Esophagus mucosa (tissue), 1 donor: ENCODE measurements at places on chromosomes 4 and X. TPM values are rescaled to one million over a fixed set of nuclear protein-coding genes. Genes with fewer than 3 reads are reported as not detected.

Gene GIMD1
- total RNA-seq: not detected

Gene BEX1
- not detected for total RNA-seq

Gene PAGE1
- not detected for total RNA-seq

Gene ADH1B
- total RNA-seq: 14.2 TPM

Gene MXRA5
- total RNA-seq: 3.9 TPM

Gene TMEM255A
- 0.20 TPM for total RNA-seq

Gene ARHGAP6
- 0.56 TPM for total RNA-seq

Gene RAB40A
- total RNA-seq: 0.16 TPM

Gene CT47B1
- not detected for total RNA-seq

Gene BEND2
- total RNA-seq: not detected

Gene TMEM271
- not detected for total RNA-seq

Gene STPG2
- 0.20 TPM for total RNA-seq

Gene DRD5
- not detected for total RNA-seq

Gene MAGEA1
- not detected for total RNA-seq

Gene SPANXC
- total RNA-seq: not detected

Gene RHOH
- total RNA-seq: 1.2 TPM

Gene HTN1
- total RNA-seq: not detected

Gene NDP
- not detected for total RNA-seq

Gene SPANXA1
- not detected for total RNA-seq

Gene IQSEC2
- 10.6 TPM for total RNA-seq

Gene IKBKG
- total RNA-seq: 16.1 TPM

Gene TMEM31
- not detected for total RNA-seq

Gene USP26
- not detected for total RNA-seq

Gene USP38
- 12.9 TPM for total RNA-seq

Gene LAMTOR3
- total RNA-seq: 36.8 TPM

Gene AMBN
- not detected for total RNA-seq

Gene PCDH19
- total RNA-seq: 0.64 TPM

Gene VCX
- total RNA-seq: not detected

Gene USP17L11
- total RNA-seq: not detected

Gene GABRE
- total RNA-seq: 27.5 TPM

Gene PABPC5
- not detected for total RNA-seq

Gene ESX1
- not detected for total RNA-seq

Gene DSPP
- total RNA-seq: not detected

Gene MAGEC2
- not detected for total RNA-seq

Gene CXCL11
- 0.24 TPM for total RNA-seq

Gene MAGEA12
- not detected for total RNA-seq

Gene MTNR1A
- total RNA-seq: not detected

Gene BDH2
- 17.1 TPM for total RNA-seq

Gene CT45A10
- not detected for total RNA-seq

Gene KCND1
- 0.28 TPM for total RNA-seq

Gene SOWAHB
- 9.6 TPM for total RNA-seq

Gene NELFA
- 25.8 TPM for total RNA-seq

Gene DUX4
- total RNA-seq: 0.56 TPM

Gene GLRB
- total RNA-seq: not detected

Gene DGAT2L6
- not detected for total RNA-seq

Gene SHROOM2
- 7.7 TPM for total RNA-seq

Gene SUPT20HL2
- total RNA-seq: not detected

Gene NR3C2
- total RNA-seq: 1.1 TPM

Gene VCX2
- not detected for total RNA-seq

Gene MAML3
- 7.9 TPM for total RNA-seq

Gene ALB
- total RNA-seq: 7.6 TPM

Gene HTRA3
- 1.0 TPM for total RNA-seq

Gene FAM184B
- total RNA-seq: 0.16 TPM
